T-cell (primary cell): ENCODE measurements at places on chromosomes 2 and 18. TPM values are rescaled to one million over a fixed set of nuclear protein-coding genes. Genes with fewer than 3 reads are reported as not detected.

GRCh38 chr2:45353879-45354278 lies 257.2 kb downstream of the SRBD1 start:
- no peak overlapping the region for H3K4me3 ChIP-seq
- no peak for DNase-seq
- H3K27ac ChIP-seq, result no peak overlapping the region
- no peaks in the 10 kb centered on the region for H3K4me1 ChIP-seq
- no peaks in the 10 kb centered on the region for H3K36me3 ChIP-seq

- no peaks in the 10 kb centered on the region for H3K4me1 ChIP-seq
- no peak overlapping the region for H3K4me3 ChIP-seq
- H3K27me3 ChIP-seq, result no peaks in the 10 kb centered on the region
- H3K36me3 ChIP-seq, result no peaks in the 10 kb centered on the region
- no peak for DNase-seq
These were observed 702.7 kb downstream of the SOCS6 start for GRCh38 chr18:70991577-70991976.

GRCh38 chr18:46622999-46623398 lies 34.0 kb downstream of the LOXHD1 start:
- DNase-seq, result no peak
- no peak overlapping the region for H3K27ac ChIP-seq
- H3K36me3 ChIP-seq, result no peaks in the 10 kb centered on the region
- no peaks in the 10 kb centered on the region for H3K27me3 ChIP-seq
- peaks cover 4% of the 10 kb centered on the region for H3K4me1 ChIP-seq
- no peak overlapping the region for H3K4me3 ChIP-seq

CDH7 gene
- total RNA-seq, result not detected

PARD3B gene
- 1.6 TPM for total RNA-seq
